ENCODE measurements at places on chromosomes 7 and 10.

- DNase-seq = no peak
These were observed 1.3 kb downstream of the ABI1 start for GRCh38 chr10:26859241-26860101.

DNA sequence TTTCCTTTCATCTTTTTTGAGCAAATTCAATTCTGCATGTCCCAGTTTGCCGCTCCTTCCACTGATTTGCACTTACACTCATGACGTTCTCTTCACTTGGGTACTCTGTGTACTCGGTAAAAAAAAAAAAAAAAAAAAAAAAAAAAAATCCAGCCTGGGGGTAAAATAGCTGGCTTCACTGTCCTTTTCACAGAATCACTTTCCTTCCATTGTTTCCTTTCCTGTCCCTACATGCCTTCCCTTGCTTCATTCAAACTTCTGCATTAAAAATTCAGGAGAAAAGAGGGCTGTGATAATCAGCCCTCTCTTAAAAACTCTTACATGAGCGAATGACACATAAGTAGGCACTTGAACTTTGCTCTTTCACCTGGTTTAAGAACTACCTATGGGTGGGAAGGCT, 8.7 kb downstream of the ANKRD1 start:
- no peak for DNase-seq

DNA sequence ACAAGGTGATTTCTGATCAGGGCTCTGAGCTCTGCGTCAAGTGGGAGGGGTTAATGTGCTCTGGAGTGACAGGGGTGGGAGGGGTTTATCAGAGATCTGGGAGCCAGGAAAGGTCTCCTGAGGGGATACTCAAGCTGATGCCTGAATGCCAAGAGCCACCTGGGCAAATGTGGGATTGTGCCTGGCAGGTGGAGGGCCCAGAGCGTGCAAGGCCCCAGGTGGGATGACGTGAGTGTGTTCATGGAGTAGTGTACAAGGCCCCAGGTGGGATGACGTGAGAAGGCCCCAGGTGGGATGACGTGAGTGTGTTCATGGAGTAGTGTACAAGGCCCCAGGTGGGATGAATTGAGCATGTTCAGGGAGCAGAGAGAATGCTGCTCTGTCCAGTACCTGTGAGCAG, 610.3 kb downstream of the PTPRN2 start:
- DNase-seq = peak; percentile 39

DNA sequence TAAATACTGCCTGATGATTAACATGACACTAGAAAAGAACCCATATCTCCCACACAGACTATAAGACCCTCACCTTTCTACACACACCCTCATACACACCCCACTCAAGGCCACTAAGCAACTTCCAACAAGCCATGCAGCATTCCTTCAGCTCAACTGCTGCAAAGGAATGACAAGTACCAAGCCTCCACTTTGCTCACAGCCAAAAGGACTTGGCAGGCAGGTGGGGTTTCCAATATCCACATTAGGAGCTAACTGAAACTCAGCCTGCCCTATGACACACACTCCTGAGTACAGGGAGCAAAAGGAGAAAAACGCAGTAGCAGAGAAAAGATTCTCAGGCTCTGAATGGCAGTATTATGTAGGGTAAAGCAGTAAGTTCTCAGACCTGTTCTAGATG, 13.4 kb downstream of the USP54 start:
- no peak for DNase-seq

DNA sequence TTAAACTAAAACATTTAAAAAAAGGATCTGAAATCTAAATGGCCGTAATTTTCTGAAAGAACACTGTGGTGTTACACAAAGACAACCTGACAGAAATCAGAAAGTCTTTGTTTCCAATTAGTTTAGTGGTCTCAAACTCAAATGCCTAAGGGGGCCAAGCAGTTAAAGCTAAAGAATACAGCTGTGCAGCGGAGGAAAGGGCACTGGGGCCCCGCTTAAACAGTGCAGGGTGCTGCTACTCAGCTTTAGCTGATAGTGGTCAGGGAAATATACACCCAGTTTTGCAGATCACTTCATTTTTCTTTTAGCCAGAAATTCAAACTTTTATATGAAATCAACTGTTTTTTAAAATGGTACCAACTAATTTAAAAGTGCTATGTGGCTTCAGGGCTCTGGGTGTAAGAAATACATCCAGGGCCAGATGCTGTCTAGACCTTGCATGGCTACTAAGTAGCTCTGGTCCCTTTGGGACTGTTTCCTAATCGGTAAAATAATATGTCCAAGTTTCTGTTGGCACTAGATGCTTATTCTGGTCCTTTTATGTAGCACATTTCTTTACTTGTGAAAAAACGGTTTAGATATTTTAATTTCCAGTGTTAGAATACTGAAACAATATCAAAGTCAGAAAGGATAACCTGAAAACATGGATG, 161.8 kb upstream of the LAMB4 start:
- no peak for DNase-seq

GRCh38 chr10:122172361-122173008, 98.6 kb upstream of the BTBD16 start:
- no peak for DNase-seq

DNA sequence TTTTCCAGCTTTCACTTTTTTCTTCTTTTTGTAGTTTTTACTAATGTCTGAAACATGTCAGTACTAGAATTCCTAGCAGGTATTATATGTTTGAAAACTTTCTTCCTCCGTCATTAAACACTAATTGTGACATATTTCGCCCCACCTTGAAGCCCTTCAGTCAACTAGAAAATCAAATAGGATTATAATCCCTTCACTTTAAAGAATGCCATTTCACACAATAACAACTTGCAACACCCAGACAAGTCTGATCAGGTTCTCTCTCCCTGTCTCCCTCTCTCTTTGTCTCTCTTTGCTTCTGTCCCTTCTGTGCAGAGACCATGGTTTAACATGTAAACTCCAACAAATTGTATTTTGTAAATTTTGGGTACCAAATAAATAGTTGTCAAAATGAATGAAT, 373.5 kb downstream of the SEMA3D start:
- DNase-seq = no peak

DNA sequence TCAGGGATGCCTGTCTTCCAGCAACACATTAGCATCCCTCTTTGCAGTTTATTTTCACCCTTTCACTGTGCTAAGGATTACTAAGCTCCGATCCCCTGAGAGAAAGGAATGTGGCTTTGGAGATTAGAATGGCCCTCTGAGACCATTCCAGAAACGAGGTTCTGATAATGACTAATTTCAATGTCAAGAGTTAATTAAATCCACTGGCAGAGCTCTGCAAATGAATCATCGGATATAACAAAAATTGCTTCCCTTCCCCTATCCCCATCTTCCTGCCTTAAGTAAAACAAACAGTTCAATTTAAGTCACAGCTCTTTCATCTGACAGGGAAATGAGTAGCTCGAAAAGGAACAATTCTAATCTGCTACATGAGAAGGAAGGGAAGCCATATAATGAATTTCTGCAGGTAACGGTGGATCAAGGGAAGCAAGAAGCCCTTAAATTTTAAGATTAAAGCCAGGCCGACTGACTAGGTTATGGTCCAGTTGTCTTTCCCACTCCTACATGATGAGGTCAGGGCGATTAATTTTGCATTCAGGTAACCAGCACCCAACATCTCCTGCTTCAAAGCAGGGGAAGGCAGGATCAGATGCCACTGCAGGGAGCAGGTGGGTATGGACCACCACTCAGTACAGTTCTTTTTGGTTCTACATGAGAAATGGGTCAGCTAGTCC, 50.5 kb downstream of the MALSU1 start:
- no peak for DNase-seq

DNA sequence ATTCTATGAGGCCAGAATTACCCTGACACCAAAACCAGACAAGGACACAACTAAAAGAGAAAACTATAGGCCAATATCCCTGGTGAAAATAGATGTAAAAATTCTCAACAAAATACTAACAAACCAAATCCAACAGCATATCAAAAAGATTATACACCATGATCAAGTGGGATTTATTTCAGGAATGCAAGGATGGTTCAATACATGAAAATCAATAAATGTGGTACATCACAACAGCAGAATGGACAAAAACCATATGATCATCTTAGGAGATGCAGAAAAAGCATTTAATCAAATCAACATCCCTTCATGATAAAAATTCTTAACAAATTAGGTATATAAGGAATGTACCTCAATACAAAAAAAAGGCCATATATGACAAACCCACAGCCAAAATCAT, 5.6 kb upstream of the SCART1 start:
- no peak for DNase-seq

DNA sequence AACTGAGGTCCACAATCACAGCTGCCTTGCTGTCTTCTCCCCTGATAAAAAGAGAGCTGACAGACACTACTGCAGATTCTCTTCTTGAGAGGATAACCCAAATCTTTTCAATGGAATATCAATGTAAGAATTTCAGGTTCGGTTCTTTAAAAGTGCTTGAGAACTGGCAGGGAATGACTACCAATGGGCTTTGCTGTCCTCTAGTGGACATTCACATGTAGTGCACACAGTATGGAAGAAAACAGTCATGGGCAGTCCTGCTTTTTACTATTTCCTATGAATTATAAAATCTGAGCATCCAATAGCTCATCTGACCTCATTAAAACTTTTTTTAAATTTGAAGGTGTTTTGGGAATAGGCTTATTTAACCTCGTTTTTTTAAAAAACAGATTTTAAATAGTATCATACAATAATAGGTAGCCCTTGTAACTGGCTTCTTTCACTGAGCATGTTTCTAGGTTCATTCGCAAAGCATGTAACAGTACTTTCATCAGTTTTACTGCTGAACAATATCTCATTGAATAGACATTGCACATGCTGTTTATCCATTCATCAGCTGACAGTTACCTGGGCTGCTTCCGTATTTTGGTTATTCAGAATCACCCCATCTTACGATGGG, 18.3 kb downstream of the FZD9 start:
- peak; percentile 75 for DNase-seq

DNA sequence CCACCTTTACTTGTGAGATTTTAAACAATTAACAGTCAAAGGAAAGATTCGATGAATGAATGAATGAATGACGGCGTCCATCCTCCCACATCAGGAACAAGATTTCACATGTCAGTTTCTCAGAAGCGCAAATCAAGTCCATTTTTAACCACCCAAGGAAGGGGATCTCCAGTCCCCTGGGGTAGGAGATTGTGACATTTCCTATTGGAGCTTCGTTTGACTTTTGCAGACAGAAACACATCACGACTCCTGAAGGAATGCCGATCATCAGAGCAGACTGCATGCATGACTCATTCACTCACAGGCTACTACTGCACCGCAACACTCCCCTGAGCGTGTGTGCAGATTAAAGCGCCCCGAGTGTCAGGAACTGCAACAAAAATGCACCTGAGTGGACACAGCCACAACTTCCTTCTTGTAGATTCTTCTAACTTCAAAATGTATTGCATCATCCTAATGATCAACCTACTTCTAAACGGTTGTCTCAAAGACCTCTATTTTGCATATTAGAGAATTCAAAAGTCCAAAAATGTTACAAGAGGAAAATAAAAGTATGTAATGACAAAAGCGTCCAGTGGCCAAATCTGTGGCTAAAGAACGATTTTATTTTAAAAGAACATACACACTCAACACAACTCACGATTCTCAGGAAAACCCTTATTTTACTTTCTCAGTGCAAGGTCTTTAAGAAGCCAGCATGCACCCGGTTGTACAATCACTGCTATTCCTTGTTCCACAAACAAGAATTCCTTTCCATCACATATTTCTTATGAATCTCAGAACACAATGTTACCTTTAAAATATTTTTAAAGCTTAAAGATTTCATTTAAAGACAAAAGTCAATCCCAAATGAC, 172.6 kb downstream of the FAM107B start:
- no peak for DNase-seq

- DNase-seq = no peak
These were observed 130.0 kb downstream of the AUTS2 start for GRCh38 chr7:69728304-69728703.

- no peak for DNase-seq
These were observed 192.6 kb upstream of the CCDC6 start for GRCh38 chr10:60098677-60099601.

GRCh38 chr10:26430641-26431163, 7.4 kb upstream of the APBB1IP start:
- DNase-seq = no peak

GRCh38 chr7:101146-102046, 91.0 kb upstream of the FAM20C start:
- no peak for DNase-seq

DNA sequence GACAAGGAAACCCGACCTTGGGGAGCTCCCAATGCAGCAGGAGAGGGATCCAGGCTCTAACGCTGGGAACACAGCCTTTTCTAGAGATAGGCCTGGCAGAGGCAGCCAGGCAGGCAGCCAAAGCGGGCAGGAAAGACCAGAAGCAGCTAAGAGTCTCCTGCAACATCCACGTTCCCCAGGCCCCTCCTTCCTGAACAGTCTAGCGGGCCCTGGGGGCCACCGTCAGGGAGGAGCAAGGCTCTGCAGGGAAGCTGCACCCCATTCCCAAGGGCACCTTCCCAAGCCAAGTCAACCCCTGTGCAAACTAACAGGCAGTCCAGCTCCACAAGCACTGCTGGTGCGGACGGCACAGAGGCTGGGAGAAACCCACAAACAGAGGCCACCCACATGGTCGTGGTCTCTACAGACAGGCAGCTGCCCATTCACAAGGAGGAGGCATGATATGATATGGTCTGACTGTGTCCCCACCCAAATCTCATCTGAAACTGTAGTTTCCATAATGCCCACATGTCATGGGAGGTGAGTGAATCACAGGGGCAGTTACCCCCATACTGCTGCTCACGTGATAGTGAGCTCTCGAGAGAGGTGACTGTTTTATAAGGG, 115.7 kb downstream of the MAD1L1 start:
- peak; percentile 65 for DNase-seq

DNA sequence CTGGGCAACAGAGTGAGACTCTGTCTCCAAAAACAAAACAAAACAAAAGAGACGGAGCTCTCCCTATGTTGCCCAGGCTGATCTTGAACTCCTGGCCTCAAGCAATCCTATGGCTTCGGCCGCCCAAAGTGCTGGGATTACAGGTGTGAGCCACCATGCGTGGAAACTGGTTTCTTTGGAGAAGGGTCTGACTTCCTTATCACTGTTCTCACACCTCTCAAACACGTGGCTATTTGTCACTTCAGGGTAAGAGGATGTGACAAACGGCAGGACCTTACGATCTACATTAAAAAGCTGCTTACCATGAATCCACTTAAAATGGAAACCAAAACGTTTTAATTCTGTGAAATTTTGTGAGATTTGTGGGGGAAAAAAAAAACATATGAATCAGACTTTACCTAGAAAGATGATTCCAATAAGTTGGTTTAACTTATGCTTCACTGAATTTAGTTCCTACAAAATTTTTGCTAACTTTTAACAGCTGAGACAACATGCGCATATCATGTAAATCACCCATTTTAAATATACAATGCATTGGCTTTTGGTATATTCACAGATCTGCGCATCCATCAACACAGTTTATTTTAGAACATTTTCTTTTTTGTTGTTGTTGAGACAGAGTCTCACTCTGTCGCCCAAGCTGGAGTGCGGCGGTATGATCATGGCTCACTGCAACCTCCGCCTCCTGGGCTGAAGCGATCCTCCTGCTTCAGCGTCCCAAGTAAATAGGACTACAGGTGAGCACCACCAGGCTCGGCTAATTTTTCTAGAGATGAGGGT, 18.7 kb upstream of the FOXK1 start:
- DNase-seq = no peak

- DNase-seq = no peak
These were observed 25.4 kb downstream of the RPP38 start for GRCh38 chr10:15122477-15123030.

- peak; percentile 53 for DNase-seq
These were observed at the start of gene KCNMA1 for GRCh38 chr10:77637532-77638320. Gene KCNMA1 (minus strand): TSS chr10:77637808.

All from NCI-H1092 treated with DMSO at 0.1 percent for 48 hours (cell line).